Peyer's patch (tissue), 4 donors: ENCODE measurements at places on chromosomes 1 and 21. TPM values are rescaled to one million over a fixed set of nuclear protein-coding genes. Genes with fewer than 3 reads are reported as not detected.
A peak's percentile ranks its signal among the peaks of the same experiment; 100 is the strongest.

DNA sequence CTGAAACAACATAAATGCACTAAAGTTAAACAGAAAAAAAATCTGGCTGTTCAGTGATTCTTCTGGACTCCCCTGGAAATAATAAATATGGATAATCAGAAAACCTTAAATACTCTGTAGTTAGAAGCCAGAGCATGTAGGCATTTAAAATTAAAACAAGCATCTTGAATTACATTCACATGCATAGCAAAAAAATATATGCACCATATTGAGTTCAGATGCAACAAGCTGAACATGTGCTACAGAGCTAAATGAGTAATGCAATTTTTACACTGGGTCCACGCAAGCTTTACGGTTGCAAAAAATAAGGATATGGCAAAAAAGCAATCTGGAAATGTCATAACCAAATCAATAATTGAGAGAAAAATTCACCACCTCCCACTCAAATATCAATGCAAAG lies 11.5 kb upstream of the KCNT2 start:
- no peak for DNase-seq

- DNase-seq: no peak
Observed at GRCh38 chr1:15094719-15095495, 58.6 kb upstream of the TMEM51 start.

- peak; percentile 77 for DNase-seq
Observed at GRCh38 chr1:159752135-159752580, 28.6 kb upstream of the DUSP23 start.

DNA sequence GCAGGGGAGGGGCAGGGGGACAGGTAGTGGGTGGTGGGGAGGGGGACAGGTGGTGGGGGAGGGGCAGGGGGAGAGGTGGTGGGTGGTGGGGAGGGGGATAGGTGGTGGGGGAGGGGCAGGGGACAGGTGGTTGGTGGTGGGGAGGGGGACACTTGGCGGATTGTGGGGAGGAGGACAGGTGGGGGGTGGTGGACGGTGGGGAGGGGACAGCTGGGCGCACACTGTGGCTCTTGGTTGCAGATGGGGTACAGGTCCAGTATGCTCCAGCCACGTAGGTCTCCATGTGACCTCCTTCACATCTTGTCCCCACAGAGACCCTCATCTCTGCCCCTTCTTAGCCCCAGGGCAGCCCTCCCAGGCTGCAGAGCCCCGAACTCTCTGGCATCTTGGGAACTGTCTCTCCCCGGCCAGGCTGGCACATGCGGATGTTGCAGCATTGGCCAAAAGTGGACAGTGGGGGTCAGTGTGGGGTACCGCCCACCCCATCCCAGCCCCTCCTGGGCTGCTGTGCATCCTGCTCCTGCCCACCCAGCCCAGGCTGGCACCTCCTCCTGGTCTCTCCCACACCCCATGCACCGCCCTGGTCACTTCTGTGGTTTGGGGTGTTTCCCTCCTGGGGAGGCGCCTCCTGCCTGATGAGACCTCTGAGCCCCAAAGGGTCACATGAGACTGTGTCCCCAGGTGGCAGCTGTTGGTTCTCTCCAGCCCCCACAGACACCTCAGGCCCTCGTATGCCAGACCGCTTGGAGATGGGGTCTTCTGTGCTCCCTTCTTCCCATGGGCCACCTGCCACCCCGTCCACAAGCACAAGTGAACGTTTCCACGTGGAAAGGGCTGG lies 7.6 kb upstream of the SLC19A1 start:
- DNase-seq: peak; percentile 65

Gene TNFRSF8
- total RNA-seq: not detected

Gene CFAP74
- total RNA-seq: 1.1 TPM

- DNase-seq: no peak
Observed at GRCh38 chr1:248852481-248853405, 6.1 kb downstream of the ZNF692 start.

- no peak for DNase-seq
Observed at GRCh38 chr1:67741121-67741520, 56.1 kb downstream of the GADD45A start.

Gene CLDN17
- not detected for total RNA-seq

Gene ZNF695
- not detected for total RNA-seq

- no peak for DNase-seq
Observed at GRCh38 chr1:182984621-182985020, 31.7 kb upstream of the SHCBP1L start.

Gene SYTL1
- total RNA-seq: 9.0 TPM

GRCh38 chr1:12433323-12434053 lies 184.5 kb downstream of the DHRS3 start:
- no peak for DNase-seq

DNA sequence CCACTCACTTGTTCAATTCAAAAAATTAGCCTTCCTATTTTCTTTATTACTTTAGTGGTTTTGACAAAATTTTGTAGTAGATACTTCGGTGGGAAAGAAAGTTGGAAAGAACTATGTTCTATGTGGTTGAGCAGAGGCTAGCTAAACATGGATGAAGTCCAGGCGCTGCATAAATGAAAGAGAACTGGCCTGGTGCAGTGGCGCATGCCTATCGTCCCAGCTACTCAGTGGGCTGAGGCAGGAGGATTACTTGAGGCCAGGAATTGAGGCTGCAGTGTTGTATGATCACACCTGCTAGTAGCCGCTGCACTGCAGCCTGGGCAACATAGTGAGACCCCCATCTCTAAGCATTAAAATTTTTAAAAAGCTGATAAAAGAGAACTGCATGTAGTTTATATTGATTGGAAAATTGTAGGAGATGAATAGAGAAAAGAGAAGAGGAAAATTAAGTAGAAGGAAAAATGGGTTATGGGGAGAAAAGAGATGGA lies 21.0 kb downstream of the IFNAR1 start:
- no peak for DNase-seq

Gene S100A16
- total RNA-seq: 178 TPM

- no peak for DNase-seq
Observed at GRCh38 chr1:1106510-1107221, 9.2 kb downstream of the C1orf159 start.

Gene CHI3L2
- 3.3 TPM for total RNA-seq

Gene EPHA10
- 67.8 TPM for total RNA-seq

Gene IFNAR2
- 13.2 TPM for total RNA-seq

- DNase-seq: no peak
Observed at GRCh38 chr1:44603718-44604117, 70.6 kb downstream of the TMEM53 start.

DNA sequence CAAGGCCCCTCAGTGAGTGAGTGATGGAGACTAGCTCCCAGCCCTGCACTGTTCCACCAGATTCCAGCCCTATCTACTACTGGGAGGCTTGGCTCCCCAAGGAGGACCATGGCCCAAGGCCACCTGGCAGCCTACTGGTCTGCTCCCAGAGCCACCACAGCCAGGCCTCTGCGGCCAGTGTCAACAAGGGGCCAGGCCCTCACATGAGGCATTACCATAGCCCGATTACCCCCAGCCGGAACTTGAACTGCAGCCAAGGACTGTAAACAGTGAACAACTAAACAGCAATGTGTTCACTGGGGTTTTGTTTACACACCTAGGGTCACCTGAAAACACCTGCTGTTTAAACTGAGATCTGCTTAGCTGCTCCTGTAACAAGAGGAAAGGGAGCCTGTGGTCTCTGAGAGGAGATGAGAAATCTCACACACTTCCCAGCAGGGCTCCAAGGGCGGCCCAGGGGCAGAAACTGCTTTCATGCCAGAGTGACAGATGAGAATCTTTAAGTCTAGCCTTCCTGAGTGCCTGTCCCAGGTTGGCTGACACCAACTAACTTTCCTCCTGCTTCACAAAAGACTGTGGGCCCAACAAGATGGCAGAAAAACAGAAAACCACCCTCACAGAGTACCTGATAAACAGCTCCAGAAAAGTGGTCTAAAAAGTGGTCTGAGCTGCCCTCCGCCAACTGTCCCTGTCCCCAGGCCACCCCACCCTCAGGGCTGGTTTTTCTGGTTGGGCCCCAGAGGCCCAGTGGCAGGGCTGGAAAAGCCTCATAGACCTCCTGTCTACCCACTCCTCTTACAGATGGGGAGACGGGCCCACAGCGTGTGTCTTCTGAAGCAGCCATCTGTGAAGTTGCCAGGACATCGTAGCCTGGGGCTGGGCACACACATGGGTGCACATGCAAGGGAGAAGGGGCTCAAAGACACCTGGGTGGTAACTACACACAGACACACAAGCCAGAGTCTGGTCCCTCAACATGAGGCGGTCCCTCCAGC lies 28.8 kb downstream of the MEF2D start:
- DNase-seq: peak; percentile 80

- peak; percentile 51 for DNase-seq
Observed at GRCh38 chr1:12344596-12345349, 114.9 kb downstream of the VPS13D start.

DNA sequence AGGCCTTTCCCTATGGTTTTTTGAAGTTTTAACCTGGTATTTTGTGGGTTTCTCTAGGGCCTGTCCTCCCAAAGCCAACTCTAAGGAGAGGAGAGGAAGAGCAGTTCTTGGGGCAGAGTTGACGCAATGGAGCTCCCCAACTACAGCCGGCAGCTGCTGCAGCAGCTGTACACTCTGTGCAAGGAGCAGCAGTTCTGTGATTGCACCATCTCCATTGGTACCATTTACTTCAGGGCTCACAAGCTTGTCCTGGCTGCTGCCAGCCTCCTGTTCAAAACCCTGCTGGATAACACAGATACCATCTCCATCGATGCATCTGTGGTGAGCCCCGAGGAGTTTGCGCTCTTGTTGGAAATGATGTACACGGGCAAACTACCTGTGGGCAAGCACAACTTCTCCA lies 38.2 kb downstream of the ZBTB40 start:
- DNase-seq: no peak

Gene CR1
- total RNA-seq: 1.4 TPM

DNA sequence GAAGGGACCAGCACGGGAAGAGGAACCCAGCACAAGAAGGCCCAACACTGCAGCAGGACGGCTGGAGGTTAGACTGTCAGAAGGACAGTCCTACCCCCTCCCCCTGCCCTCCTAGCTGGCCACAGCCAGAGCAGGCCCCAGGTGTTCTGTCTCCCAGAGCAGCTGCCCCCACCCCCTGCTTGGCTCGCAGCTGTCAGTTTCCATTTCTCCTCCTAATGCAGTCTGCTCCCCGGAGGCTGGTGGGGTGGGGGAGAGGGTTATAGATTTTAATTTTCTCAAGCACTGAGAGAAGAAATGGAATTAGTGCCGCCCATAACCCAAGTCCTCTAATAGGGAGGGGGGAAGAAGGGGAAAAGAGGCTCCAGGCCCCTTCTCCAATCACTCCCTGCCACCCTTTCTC lies 13.0 kb upstream of the PEAR1 start:
- DNase-seq: no peak

DNA sequence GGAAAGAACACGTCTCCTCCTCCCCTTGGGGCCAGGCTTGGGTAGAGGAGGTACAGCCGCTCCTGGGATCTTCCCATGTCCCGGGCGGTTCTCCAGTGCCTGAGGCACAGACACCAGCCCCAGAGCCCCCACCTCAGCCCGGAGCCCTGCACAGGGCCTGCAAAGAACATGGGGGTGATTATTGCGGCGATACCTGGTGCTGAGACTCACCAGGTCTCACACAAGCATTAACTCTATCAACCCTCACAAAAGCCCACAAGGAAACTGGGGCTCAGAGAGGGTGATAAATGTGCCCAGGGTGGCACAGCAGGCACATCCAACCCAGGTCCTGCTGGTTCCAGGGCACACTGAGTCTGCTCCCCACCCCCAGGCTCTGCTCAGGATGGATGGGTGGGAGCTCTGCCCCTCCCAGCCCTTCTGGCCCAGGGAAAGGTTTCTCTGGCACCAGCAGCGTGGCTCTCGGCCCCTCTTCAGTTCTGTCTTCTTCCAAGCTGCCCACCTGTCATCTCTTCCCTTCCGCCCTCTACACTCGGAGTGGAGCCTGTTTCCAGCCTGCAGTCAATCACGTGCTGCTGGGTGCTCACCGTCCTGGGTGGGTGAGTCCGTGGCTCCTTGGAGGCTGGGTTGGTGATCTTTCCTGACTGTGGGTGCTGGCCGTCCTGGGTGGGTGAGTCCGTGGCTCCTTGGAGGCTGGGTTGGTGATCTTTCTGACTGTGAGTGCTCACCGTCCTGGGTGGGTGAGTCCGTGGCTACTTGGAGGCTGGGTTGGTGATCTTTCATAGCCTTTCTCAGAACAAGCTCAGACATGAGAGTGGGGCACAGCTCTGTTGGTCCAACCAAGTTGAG lies 53.6 kb upstream of the AJAP1 start:
- DNase-seq: no peak

DNA sequence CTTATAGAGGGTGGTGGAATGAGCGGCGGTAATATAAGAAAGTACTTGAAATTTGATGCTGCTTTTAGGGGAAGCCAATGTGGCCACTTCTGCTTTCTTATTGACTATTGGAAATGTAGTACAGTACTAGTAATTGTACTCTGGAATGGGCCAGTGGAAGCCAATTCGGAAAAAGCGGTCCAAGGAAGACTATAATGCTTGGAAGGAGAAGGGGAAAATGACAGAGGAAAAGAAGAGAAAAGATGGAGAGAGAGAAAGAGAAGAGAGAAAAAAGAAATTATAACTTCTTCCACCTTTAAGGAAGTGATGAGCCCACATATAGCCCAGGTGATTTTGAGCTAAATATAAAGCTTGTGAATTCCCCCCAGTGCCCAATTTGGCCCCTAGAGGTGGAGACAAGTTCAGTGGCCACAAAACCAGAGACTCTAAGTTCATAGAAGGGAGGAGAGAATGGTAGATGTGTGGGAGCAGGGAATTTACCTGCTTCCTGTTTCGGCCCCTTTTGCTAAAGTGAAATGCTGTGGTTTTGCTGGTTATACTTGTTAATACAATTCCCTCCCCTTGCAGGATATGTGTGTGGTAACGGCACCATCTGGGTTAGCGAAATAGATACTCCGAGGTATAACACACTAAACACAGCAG lies 35.7 kb upstream of the DUSP10 start:
- no peak for DNase-seq

DNA sequence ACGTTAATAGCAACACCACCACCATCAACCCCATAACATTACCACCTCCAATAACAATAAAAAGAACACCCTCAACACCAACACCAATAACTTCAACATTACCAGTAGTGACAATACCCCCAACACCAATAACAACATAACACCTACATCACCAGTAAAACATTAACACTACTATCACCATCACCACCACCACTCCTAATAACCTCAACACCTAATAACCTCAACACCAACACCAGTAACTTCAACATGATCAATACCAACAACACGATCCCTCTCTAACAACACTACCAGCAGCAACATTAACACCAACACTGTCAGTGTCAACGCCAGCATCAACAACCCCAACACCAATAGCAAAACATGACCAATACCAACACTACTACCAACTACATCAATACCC lies 57.2 kb downstream of the TAS1R2 start:
- no peak for DNase-seq

Gene TMEM39B
- total RNA-seq: 5.1 TPM

Gene ENTREP3
- 20.7 TPM for total RNA-seq

DNA sequence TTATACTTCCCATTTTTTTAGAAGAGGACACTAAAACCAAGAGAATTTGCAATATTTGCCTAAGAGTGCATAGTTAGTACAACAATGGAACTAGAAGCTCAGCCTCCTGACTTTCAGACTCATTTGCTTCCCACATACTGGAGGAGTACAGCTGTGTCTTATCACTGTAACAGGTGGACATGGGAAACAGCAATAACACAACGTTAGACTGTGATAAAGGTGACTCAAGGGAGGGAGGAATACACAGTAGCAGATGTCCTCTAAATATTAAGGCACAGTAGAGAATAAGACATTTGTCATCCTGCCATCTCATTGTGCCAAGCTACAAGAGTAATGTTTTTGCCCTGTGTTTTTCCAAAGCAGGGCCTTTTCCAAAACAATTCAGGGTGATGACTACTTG lies 55.4 kb upstream of the JAK1 start:
- DNase-seq: no peak
